NCI-H1417 treated with DMSO at 0.1 percent for 48 hours (cell line): ENCODE measurements at places on chromosomes 5 and 9.

DNA sequence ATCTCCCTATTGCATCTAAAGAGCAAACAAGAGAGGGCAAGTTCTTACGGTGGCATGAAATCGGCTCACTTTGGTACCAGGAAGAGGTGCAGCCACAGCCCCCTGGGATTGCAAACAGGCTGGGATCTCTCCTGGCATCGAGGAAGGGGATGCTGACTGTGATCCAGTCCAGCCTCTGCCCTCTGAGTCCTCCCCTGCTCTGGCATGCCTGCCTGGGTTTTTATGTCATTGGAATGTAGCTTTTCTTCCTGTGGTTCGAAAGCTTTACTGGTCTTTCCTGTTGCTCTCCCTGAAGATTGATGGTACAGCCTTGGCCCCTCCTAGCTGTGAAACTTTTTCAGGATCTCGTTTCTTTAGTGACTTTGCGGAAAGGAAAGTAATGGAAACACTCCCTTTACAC, 6.6 kb downstream of the SLC46A2 start:
- no peak for DNase-seq

DNA sequence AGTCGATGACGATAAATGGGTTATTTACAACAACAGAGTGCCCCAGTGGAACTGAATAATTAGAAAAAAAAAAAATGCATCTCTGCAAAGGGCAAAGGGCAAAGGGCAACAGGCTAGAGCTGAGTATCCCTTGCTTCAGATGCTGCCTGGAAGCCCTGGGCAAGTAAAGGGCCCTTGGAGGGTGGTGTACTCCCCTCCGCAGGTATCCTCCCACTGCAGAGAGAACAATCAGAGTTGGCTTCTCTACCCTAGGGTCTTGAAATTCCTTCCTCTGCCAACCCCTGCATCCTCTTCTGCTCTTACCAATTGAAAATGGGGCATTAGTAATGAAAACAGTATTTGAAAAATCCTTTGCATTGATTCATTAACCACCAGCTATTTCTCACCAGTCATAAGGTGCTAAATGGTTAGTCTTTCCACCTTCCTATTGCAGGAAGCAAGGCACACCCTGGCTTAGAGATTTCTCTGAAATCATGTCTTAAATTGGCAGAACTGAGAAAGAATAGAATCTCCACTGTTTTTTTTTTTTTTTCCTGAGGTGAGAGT, 122.6 kb downstream of the SEMA6A start:
- DNase-seq: no peak

DNA sequence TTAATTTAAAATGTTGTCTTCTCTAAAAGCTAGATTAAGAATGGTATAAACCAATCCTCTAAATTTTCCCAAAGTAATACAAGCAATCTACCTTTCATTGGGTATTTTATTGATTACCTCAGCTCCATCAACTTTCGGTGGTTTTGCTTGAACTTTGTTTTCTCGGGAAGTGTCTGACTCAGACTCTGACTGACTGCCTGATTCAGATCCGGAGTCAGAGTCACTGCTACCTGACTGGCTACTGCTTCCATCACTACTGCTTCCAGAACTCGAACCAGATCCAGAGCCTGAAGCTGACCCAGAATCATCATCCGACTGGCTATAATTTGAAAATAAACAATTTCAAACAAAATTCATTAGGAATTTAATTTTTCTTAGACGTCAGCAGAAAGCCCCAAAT, 24.0 kb downstream of the CHD1 start:
- no peak for DNase-seq

- no peak for DNase-seq
Measured at GRCh38 chr9:33919276-33919897, 102.4 kb downstream of the UBE2R2 start.

DNA sequence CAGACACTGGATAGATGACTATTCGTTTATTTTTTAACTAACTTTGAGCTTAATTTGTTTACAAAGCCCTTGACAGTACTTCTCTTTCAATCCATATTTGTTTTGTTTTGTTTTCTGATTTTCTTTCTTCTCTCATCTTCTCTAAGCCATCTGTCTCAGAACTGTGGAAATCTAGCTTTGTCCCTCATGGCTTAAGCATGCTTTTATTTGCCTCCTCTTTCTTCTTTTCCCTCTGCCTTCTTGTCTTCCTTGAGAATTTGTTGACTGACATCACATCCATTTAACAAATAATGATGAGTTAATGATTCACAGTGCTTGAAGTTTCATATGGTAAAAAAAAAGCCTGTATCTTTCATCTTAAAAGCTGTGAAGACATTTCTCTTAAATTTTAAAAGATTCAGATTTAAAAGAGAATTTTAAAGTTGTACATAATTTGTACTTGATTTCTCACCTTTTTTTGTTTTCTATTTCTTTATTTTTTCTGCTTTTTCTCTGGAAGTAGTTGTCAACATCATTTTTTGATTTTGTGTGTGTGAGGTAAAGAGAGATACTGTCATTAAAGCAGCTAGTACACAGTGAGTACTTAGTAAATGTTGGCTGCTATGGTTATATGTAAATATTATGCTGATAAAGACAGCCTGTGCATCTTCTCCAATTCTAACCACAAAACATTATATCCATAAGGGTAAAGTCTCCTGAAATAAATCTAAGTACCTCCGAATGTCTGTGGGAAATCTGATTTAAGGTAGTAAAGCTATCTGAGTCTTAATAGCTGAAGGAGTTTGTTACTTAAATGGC, 13.9 kb upstream of the SGCD start:
- no peak for DNase-seq

DNA sequence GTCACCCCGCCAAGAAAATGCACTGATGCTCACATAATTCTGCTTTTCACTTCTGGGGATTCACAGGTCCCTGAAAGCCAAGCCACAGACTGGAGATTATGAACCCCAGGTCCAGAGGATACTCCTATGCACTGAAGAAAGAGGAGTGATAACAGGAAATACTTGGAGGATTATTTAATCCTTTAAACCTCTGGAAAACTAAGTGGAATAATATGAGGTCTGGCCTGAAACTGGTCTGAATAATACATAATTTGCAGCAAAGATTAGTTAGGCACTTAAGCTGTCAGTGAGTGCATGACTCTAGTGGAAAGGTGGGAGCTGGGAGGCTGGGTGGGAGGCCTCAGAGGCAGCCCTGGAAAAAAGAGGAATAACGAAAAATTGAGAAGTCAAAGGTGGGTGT, 45.7 kb downstream of the MARCHF3 start:
- no peak for DNase-seq

DNA sequence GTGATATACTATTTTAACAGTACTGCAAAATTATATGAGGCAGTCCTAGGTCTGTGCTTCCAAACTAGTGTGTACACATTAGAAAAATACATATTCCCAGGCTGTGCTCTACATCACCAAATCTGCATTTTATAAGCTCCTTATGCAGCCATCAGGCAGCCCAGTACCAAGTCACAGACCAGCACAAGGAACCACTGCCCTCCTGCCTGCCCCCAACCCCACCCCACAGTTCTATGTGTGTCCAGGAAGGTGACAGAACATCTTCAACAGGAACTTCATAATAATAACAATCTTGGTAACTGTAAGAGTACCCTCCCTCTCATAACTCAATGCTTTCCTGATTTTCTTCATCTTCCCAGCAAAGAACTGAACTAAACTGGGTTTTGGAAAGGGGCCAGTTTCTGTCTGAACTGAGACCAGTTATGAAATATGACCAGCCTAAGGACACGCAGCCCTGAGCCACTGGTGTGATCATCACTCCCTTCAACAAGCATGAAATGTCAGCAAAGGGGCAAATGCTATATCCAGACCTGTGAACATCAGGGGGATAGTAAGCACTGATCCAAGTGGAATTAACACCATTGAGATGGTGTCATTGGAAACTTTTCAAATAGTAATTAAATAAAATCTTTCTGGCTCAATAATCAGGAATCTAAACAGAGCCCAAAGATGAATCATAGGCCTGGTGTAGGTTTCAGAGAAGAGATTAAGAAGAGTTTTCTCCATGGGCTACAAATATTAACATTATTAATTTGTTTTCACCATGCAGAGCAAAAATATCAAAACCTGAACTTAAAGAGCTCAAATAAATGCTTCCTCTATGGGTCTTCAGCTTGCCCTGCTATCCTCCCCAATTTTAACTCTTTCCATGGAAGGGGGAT, 82.1 kb downstream of the DPYSL3 start:
- no peak for DNase-seq

DNA sequence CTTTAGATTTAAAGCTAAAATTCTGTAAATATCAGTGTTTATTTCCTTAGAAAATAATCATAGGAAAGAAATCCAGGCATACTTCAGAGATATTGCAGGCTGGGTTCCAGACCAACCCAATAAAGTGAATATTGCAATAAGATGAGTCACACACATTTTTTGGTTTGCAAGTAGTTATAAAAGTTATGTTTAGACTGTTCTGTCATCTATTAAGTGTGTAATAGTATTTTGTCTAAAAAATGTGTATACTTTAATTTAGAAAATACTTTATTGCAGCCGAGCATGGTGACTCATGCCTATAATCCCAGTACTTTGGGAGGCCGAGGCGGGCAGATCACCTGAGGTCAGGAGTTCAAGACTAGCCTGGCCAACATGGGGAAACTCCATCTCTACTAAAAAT, 6.9 kb upstream of the RIC1 start:
- DNase-seq: no peak

DNA sequence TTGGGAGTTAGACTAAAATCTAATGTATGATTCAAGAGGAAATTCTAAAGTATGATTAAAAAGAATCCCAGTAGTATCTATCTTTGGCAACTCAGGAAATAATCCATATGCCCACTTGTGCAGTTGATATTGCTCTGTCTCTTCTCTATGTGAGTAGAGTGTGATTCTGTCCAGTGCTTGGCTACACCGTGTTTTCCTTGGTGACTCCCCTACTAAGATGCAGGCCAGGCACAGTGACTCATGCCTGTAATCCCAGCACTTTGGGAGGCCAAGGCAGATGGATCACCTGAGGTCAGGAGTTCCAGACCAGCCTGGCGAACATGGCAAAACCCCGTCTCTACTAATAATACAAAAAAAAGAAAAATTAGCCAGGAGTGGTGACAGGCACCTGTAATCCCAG, 495.4 kb downstream of the MAT2B start:
- no peak for DNase-seq

DNA sequence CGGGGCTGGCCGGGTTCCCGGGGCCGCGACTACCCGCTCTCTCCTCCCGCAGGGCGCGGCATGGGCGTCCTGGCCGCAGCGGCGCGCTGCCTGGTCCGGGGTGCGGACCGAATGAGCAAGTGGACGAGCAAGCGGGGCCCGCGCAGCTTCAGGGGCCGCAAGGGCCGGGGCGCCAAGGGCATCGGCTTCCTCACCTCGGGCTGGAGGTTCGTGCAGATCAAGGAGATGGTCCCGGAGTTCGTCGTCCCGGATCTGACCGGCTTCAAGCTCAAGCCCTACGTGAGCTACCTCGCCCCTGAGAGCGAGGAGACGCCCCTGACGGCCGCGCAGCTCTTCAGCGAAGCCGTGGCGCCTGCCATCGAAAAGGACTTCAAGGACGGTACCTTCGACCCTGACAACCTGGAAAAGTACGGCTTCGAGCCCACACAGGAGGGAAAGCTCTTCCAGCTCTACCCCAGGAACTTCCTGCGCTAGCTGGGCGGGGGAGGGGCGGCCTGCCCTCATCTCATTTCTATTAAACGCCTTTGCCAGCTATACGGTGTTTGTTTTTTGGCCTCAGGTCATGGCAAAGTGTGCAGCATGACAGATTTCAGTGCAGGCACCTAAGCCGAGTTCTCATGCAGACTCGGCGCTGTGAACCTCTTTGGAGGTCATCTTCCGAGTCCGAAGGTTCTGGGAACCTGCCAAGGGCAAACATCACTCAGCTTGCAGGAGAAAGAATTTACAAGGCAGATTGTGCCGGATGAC, 516 bp downstream of the MRPL41 start:
- no peak for DNase-seq

- no peak for DNase-seq
Measured at GRCh38 chr5:105304859-105305258, 1742.3 kb upstream of the NUDT12 start.

- no peak for DNase-seq
Measured at GRCh38 chr9:100100146-100100667, 1.2 kb downstream of the INVS start.

- DNase-seq: no peak
Measured at GRCh38 chr9:121372239-121373010, 2.4 kb upstream of the STOM start.

GRCh38 chr5:110879675-110880074, 140.9 kb downstream of the SLC25A46 start:
- no peak for DNase-seq

GRCh38 chr9:98097836-98098235, 21.2 kb downstream of the TRIM14 start:
- no peak for DNase-seq

- no peak for DNase-seq
Measured at GRCh38 chr5:87851603-87852002, 417.0 kb downstream of the TMEM161B start.

DNA sequence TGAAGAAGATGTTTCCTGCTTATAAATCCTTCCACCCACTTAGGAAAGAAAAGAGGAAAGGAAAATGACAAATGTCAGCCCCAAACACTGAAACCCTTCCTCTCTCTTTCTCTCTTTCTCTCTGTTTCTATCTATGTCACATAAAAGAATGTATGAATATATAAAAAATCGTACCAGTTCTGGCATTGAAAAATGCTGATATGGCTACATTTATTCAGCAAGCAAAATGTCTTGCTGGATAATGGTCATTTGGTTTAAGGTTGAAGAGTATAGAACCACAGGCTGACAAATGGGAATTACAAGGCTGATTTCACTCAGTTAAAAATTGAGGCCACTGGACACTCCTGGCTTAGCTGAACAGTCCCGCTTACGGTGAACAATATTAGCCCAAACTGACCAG, 335.9 kb downstream of the PARP8 start:
- DNase-seq: no peak

GRCh38 chr9:110148384-110148783, 59.6 kb downstream of the C9orf152 start:
- no peak for DNase-seq

GRCh38 chr9:83119873-83120272, 56.9 kb upstream of the RASEF start:
- DNase-seq: no peak

DNA sequence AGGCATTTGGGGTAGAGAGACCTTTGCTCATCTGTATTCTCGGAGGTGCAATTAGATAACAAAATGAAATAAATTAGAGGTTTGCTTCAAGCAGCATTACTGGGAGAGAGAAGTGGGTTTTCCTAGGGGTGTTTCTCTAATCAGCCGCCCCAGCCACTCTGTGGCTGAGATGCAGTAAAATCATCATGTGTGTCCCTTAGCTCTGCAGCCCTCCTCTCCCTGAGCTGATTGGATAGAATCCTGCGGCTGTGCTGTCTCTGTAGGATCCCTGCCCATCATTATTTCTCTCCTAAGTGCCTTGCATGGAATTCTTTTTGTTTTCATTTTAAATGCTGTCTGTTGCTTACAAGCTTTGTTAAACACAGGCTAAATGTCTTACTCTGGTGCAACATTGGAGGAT, 171.4 kb downstream of the SH3GL2 start:
- no peak for DNase-seq
